IMR-90 (cell line): ENCODE measurements at places on chromosomes 2 and 18. TPM values are rescaled to one million over a fixed set of nuclear protein-coding genes. Genes with fewer than 3 reads are reported as not detected.

Gene HOXD13
- not detected in 2 replicates for total RNA-seq

Gene ANKRD62
- total RNA-seq, result not detected in 2 replicates

Gene LRRTM1
- total RNA-seq, result not detected in 2 replicates

Gene RFTN2
- total RNA-seq, result 2.3 and 2.5 TPM in 2 replicates

Gene MEP1B
- not detected in 2 replicates for total RNA-seq

Gene IL36A
- not detected in 2 replicates for total RNA-seq

Gene CROCC2
- not detected in 2 replicates for total RNA-seq

Gene CYP27C1
- not detected in 2 replicates for total RNA-seq

Gene EGR4
- total RNA-seq, result not detected in 2 replicates

Gene INPP5D
- under 0.01 and 0.18 TPM in 2 replicates for total RNA-seq

Gene CD8B2
- total RNA-seq, result not detected in 2 replicates

Gene CNTNAP5
- total RNA-seq, result not detected in 2 replicates

Gene ERFE
- 0.56 and 1.3 TPM in 2 replicates for total RNA-seq

Gene RAB6C
- total RNA-seq, result under 0.01 TPM in 1 of 2 replicates, not detected in the other

Gene PLCD4
- 1.4 and 2.0 TPM in 2 replicates for total RNA-seq

Gene DSG1
- not detected in 2 replicates for total RNA-seq

Gene CUL3
- 45.7 and 78.3 TPM in 2 replicates for total RNA-seq

Gene ZNF2
- 7.3 and 7.8 TPM in 2 replicates for total RNA-seq

Gene MBOAT2
- 91.7 and 102 TPM in 2 replicates for total RNA-seq

Gene ABCG5
- not detected in 2 replicates for total RNA-seq

Gene SERPINB10
- not detected in 2 replicates for total RNA-seq

Gene LGALSL
- 1.7 and 2.9 TPM in 2 replicates for total RNA-seq

Gene CRYGB
- total RNA-seq, result not detected in 2 replicates

Gene CD226
- under 0.01 and 1.1 TPM in 2 replicates for total RNA-seq

Gene CDH20
- total RNA-seq, result not detected in 2 replicates

Gene GAREM2
- total RNA-seq, result 0.28 and 0.36 TPM in 2 replicates

Gene RTP5
- not detected in 2 replicates for total RNA-seq

Gene G6PC2
- total RNA-seq, result not detected in 2 replicates

Gene RASGRP3
- total RNA-seq, result 2.5 and 3.0 TPM in 2 replicates

Gene WNT6
- total RNA-seq, result not detected in 2 replicates
